ENCODE measurements at places on chromosomes 12 and 14.

- DNase-seq: no peak
These were observed 19.2 kb downstream of the NR2C1 start for GRCh38 chr12:95054206-95054605.

DNA sequence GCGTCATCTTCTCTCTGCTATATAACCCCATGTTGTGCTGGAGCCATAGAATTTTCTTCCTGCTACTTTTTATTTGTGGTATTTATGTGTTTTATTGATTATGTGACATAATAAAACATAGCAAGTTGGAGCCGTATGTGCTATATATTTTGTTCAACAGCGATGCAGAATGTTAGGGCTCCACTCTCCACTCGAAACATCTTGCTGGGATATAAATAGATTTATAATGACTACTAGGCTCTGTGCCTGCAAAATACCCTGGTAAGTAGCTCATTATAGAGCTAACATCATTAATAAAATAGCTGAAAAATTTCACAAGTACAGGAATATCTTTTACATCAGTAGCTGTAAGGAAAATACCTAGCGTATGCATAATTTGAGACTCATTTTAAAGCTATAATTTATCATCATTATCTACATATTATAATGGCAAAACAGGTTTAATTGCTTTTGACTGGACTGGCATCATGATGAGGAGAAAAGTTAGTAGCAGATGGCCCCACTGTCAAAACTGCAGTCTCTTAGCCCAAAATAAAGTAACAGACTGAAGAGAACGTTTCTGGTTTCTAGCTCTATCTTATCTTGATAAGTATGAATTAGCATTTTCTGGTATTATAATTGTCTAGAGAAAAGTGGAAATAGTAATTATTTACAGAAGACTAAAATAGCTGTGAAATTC lies 263.0 kb downstream of the NEDD1 start:
- DNase-seq: no peak

DNA sequence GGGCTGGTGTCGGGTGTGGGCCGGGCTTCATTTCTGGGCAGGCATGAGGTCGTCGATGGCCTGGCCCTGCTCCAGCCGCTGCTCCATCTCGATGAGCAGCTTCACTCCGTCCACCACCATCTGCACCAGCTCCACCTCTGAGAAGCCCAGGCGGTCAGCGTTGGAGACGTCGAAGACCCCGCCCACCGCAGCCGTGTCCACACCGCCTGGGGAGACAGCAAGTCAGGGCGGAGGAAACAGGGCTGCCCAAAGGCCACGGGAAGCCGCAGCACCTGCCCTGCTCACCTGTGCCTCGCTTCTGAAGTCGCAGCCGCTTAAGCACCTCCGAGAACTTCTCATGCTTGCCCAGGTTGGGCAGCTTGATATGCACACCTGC lies 2.8 kb downstream of the CKB start:
- no peak for DNase-seq

GRCh38 chr12:80580254-80580653 lies 127.2 kb upstream of the MYF6 start:
- no peak for DNase-seq

GRCh38 chr14:22848351-22849164 lies 12.2 kb downstream of the MMP14 start:
- DNase-seq: no peak

- no peak for DNase-seq
These were observed 21.3 kb upstream of the RIN3 start for GRCh38 chr14:92492258-92492657.

GRCh38 chr12:63042646-63043045 lies 107.7 kb upstream of the PPM1H start:
- DNase-seq: no peak

GRCh38 chr12:20234474-20234873 lies 133.9 kb upstream of the PDE3A start:
- no peak for DNase-seq

GRCh38 chr12:67525617-67525884 lies 123.0 kb upstream of the DYRK2 start:
- no peak for DNase-seq

- no peak for DNase-seq
These were observed 2.0 kb upstream of the SDS start for GRCh38 chr12:113405694-113406093.

- peak; percentile 43 for DNase-seq
These were observed 1.3 kb downstream of the TRIM9 start for GRCh38 chr14:51093371-51094281.

GRCh38 chr14:82778601-82779000 lies 1244.9 kb upstream of the SEL1L start:
- no peak for DNase-seq

- DNase-seq: peak; percentile 20
These were observed 16.8 kb downstream of the TMEM106C start for GRCh38 chr12:47980197-47980596.

DNA sequence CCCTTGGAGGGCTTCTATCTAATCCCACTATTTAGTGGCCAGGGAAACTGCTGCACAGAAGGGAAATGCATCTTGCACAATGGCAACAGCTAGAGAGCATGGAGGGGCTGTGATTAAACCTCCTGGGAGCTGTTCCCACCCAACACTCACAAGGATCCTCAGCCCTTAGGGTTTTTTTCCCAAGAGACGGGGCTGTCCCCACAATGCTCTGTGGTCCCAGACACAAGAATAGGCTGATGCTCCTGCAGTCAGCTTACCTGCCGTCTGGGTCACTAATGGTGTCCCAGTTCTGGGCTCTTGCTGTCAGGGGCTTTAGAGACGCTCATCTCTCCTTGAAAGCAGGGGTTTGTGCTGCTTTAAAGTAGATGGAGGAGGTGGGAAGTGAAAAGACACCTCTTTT lies 4.6 kb downstream of the SERPINA1 start:
- no peak for DNase-seq

GRCh38 chr12:30251546-30251945 lies 444.1 kb downstream of the IPO8 start:
- no peak for DNase-seq

DNA sequence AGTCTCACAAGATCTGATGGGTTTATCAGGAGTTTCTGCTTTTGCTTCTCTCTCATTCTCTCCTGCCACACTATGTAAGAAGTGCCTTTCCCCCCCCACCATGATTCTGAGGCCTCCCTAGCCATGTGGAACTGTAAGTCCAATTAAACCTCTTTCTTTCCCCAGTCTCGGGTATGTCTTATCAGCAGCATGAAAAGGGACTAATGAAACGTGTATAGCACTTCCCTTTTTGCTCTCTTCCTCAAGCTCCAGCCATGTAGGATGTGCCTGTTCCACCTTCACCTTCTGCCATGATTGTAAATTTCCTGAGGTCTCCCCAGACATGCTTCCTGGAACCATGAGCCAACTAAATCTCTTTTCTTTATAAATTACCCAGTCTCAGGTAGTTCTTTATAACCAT lies 7.0 kb upstream of the CRACR2A start:
- DNase-seq: no peak

GRCh38 chr12:77777274-77777673 lies 53.4 kb upstream of the NAV3 start:
- no peak for DNase-seq

- DNase-seq: no peak
These were observed 132.0 kb upstream of the NOVA1 start for GRCh38 chr14:26729851-26730250.

DNA sequence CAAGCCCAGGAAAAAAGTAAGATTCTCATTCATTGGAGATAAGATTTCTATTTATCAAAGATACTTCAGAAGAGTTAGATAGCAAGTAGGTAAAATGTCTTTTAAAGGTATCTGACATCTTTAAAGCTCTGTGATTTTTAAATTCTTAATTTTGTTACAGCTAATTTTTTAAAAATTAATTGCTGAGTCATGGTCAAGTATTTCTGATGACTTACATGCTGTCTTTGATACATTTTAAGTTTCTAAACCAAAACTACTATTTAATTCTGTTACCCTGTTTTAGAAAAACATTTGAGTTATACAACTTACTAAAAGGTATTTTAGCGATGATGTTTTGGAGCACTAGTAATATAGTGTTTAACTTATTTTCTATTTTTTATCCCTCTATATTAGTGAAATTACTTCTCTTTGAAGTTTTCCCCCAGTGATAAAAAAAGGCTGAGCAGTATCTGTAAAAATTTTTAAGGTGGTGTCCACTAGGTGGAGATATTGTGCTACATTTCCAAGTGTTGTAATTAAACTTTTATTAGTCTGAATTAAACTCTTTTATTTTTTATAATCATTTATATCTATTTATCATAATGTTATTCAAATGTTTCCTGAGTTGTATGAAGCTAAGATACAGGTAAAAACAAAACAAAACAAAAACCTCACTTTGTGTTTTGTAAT lies 11.5 kb downstream of the ALG10 start:
- DNase-seq: no peak

DNA sequence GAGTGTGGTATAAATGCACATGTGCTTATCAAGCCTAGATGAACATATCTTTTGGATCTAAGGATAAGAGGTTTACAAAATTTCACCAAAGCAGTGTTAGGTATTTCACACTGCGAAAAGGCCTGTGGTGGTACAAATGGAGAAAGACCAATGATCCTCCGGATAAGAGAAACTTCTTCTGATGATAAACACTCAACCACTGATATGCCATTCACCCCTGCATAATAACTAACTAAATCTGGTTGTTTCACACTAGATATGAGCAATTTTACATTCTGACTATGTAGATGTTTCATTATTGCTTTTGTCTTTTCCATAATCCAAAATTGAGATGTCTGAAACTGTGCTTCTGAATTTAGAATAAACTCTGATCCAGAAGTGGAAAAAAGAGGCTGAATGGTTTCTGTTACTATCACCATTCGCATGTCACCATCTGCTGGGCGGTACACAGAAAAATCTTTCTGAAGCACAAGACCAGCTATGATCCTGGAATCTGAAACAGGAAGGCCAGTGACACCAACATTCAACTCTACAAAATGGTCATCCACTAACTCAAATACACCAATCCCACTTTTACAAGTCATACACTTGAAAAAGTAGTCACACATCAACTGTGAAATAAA lies 1.3 kb downstream of the BBS10 start:
- no peak for DNase-seq

GRCh38 chr12:46874642-46875041 lies 48.8 kb upstream of the SLC38A4 start:
- no peak for DNase-seq

Data from anterior cingulate cortex (tissue), 58 donors.